Activated CD4-positive, alpha-beta T cell treated with anti-CD3 and anti-CD28 coated beads, Interleukin-2, amount 50 U/mL, for 1 hour (primary cell): ENCODE measurements at places on chromosomes 5 and 9.

GRCh38 chr5:180068519-180069090 lies 3.0 kb downstream of the RNF130 start:
- DNase-seq: no peak

DNA sequence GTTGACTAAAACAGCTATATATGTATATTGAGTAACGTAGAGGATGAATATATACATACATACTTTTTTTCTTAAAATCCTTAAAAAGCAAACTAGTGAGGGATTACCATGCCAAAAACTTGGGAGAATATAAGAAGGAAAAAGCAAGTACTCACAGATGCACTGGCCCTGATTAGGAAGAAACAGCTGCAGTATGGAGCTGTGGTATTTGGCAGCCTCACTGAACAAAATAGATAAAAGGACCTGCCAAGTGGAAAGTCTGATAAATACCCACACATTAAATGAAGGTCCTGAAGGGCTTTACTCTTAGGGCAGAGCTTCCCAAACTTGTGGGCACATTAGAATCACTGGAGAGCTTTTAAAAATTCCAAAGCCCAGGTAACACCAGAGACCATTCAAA lies 80.6 kb downstream of the FEM1C start:
- no peak for DNase-seq

DNA sequence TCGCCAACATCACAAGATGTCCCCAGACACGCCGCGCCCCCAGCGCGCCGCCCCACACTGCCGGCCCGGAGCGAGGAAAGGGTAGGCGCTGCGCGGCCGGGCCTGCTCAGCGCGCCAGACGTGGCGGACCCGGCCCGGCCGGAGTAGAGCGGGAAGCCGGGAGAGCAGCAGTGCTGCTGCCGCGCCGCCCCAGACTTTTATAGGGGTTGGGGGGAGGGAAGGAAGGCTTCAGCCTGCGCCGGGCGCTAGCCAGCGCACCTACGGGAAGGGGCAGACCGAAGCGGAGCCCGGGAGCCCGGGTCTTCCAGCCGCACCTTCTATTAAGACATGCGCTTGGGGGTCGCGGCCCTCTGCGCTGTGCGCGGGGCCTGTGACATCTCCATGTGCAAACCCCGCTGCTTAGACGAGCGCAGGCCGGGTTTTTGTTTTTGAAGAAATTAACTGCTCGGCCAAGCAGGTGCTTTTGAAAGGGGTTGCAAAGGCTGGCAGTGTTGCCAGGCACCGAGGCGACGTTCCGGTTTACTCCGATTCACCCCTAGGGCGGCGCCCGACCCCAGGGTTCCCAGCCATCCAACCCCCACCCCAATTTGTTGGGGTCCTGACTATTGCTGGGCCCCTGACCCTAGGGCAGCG lies 353 bp upstream of the PAX5 start:
- DNase-seq: no peak

- no peak for DNase-seq
Observed at GRCh38 chr5:28499766-28500290, 1461.4 kb upstream of the CDH9 start.

GRCh38 chr5:104650313-104651055 lies 1087.9 kb upstream of the NUDT12 start:
- no peak for DNase-seq

- no peak for DNase-seq
Observed at GRCh38 chr9:91503673-91504081, 80.0 kb upstream of the NFIL3 start.

GRCh38 chr5:32687499-32687831 lies 23.7 kb upstream of the NPR3 start:
- DNase-seq: no peak

DNA sequence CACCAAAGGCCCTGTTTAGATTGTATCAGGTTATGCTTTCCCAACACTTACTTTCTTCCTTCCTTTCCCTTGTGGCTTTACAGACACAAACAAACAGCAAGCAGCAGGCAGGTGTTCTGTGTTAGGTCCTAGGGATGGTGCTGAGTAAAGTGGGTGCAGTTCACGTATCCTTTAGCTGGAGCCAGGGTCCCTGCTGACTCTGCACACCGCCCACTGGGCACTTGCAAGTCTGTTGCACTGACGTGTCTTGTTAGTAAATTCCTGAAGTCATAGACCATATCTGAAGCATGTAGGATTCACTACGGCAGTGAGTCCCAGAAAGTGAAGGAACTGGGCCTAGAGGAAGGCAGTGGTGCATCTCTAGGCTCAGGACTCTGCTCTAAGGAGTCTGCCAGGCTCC lies 96.5 kb downstream of the DAPK1 start:
- DNase-seq: no peak

DNA sequence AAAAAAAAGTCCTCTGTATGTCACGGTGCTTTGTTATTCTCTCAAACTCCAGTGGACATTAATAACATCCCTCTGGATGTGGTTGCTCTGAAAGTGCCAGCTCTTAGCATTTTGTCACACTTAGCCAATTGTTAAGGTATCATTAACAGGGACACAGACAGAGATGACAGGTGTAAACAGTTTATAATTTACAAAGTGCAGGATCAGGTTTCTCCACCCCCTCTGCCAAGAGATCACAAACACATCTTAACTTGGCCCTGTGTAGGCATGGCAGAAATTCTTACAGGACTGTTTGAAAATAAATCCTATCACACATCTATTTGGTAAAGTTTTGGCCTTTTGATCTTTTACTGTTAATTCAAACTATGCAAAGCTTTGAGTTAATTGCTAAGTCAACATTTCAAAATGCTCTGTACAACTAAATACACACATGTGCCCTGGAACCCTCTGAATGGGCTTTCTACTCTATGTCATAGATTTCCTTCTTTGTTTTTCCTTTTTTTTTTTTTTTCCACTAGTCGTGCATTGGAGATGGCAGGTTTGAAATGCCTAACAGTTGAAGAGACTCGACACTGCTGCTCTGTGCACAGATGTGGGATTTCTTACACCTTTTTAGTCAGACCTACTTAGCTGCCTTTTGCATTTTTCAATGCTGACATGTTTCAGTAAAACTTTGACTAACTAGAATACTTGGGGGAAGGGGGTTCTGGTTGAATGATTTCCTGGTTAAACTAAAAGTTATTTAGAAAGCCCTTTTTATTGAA lies 41.7 kb downstream of the SEMA6A start:
- DNase-seq: no peak

- no peak for DNase-seq
Observed at GRCh38 chr5:114898602-114899001, 271.1 kb downstream of the TRIM36 start.

DNA sequence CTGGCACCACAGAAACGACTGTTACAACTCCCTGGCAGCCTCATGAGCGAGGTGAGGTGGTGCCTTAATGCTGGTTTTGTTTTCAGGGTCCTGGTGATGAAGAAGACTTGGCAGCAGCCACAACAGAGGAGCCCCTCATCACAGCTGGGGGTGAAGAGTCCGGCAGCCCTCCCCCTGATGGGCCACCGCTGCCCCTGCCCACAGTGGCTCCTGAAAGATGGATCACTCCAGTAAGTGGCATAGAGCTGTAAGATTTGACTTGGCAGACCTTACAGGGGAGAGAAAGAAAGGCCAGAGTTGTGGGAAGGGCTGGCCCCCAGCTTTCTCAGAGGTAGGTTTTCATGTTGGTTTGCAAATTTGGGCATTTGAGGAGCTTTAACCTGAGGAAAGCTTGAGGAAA lies 72.2 kb downstream of the COL15A1 start:
- DNase-seq: no peak

DNA sequence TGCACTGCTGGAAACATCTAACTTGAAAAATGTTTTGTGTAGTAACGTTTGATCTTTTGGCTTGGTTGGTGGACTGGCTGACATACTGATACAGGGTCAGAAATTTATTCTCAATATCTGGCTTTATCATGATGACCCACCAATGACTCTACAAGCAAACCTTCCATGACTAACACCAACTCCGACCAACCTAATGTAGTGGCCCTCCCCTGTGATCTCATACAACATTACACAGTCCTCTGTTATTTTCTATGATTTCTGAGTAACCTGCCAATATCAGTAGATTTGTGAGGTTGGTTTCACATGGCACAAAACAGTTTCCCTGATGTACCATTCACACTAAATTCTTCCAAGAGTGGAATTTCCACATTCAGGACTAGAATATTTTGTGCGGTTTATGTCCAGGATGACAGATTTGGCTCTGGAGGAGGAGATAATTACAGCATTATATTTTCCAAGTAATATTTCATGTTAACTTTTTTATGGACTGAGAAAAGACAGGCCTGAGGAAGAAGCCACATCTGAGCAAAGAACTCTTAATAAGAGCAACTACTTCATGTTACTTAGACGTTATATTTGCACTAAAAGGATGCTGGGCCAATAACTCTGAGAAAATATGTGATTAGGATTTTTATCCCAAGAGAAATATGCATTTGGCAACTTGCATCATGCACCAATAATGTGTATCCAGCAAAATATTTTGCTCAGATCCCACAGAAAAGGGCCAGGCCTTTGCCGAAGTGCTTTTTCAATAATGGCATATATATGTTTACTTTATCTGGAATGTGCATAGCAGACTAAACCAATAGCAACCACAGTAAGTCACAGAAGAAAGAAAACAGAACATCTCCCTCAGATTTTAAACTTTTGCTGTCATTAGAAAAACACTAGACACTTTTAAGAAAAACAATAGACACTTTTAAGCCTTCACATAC lies 273.4 kb downstream of the KCNN2 start:
- no peak for DNase-seq

- no peak for DNase-seq
Observed at GRCh38 chr5:171120986-171121622, 187.9 kb upstream of the TLX3 start.

- DNase-seq: no peak
Observed at GRCh38 chr5:9063615-9064245, 482.1 kb downstream of the SEMA5A start.

DNA sequence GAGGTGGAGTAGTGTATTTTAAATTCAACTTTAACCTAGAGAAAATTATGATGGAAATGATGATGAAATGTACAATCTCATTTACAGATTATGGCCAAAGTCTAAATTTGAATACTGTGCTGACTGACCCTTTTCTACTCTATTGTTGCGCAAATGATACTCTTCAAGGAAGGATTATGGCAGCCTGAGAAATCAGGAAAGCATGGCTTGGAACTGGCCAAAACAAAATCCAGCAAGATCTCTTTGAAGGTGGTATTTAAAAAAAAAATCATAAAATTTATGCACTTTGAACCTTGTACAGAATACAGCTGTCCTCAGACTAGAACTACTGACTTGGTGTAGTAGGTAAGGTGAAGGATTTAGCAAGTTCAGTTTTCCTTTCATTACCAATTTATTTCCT lies 105.3 kb downstream of the NDUFAF2 start:
- DNase-seq: no peak

- no peak for DNase-seq
Observed at GRCh38 chr5:88820581-88820980, 62.4 kb downstream of the MEF2C start.

GRCh38 chr9:126690431-126691051 lies 76.8 kb downstream of the LMX1B start:
- DNase-seq: peak; percentile 58

DNA sequence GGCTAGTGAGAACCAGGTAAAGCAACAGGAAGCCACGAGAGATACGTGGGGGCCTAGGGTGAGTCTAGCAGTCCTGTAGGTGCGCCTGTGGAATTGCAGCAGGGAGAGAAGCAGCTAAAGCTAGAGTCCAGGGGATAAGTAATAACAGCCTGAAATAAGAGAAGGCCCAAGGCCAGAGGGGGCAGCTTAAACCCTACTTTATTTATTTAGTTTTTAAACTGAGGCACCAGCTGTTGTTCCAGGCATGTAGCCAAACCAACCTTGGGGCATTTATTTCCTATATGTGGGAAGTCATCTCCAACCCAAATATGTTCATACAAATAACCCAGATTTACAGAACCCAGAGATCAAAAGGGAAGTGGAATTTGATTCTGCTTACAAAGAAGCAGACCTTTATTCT lies 93.5 kb downstream of the GLDC start:
- no peak for DNase-seq

GRCh38 chr5:149939546-149939945 lies 5.0 kb downstream of the PDE6A start:
- no peak for DNase-seq

- DNase-seq: no peak
Observed at GRCh38 chr9:12631866-12632265, 61.3 kb upstream of the TYRP1 start.
